ENCODE measurements at places on chromosomes 4 and X. TPM values are rescaled to one million over a fixed set of nuclear protein-coding genes. Genes with fewer than 3 reads are reported as not detected.

The SLC30A9 gene
- 59.5 TPM for total RNA-seq

The WDR45 gene
- 23.3 TPM for total RNA-seq

The NAA15 gene
- total RNA-seq: 35.1 TPM

The ITGB1BP2 gene
- total RNA-seq: 1.4 TPM

The PFKFB1 gene
- total RNA-seq: not detected

The LRAT gene
- total RNA-seq: not detected

The STK32B gene
- 16.8 TPM for total RNA-seq

The NOA1 gene
- total RNA-seq: 15.5 TPM

The MAMLD1 gene
- total RNA-seq: 0.67 TPM

The CCDC110 gene
- 0.73 TPM for total RNA-seq

The SPANXN4 gene
- total RNA-seq: not detected

The FRMD7 gene
- not detected for total RNA-seq

The CYLC1 gene
- total RNA-seq: not detected

DNA sequence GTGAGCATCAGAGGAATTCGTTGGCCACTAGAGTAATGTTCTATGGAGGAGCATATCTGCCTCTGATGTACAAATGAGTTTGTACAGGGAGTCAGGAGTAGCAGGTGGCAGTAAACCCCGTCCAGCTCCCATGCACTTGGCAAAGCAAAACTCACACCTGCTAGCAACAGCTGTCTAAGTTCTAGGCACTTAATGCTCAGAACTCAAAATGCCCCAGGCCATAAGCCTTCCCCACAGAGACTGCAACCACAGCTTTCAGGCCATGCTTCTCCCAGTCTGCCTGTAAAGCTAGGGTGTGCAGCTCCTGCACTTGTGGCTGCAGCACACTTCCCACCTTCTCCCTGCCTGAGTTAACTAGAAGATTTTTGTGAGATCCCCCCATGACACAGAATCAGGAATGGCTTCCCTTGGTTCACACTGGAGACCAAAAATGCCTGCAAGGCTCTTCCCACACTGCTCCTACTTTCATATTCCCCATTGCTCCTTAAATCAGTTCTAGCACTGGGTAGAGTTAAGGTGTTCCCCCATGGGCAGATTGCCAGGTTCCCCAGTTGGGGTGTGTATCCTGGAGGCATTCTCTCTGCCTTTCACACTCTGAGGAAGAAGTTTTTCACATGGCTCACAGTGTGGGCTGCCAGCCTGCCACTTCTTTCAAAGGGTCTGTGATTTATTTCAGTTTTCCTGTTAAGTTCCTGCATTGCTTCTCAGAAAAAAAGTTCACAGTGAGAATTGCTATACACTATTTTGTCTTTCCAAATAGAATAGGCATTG is 189.9 kb downstream of the STPG2 start:
- DNase-seq: no peak

GRCh38 chrX:50281253-50281652 is 76.7 kb downstream of the CCNB3 start:
- DNase-seq: no peak

GRCh38 chr4:25484243-25484721 is 107.2 kb downstream of the ANAPC4 start:
- DNase-seq: no peak

DNA sequence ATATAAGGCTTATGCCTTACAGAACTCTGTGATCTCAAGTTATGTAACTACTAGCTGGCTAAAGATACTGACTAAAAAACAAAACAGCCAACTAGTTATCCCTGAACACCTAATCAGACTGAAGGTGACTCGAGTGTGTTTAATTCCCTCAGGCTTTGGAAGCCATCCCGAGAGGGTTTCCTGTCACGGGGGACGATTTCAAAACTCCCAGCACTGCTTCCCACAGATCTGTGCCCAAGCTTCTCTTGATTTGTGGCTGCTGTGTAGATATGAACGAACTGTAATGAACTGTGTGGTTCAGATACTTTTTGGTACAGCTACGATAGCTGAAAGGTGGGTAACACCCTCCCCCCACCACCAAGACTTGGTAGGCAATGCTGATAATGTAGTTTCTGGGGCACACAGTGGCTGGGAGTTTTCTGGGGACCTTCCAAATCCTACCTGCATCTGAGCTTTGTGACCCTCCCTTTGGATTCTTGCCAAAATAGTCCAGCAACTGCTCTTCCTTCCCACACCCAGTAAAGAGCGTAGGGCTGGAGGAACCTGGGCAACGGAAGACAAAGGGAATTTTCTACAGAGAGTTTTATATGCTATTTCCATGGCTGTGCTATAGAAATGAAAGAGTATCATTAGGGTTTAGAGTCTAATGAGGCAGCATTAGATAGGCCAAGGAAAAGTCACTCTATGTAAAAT is 148.8 kb downstream of the MGST2 start:
- DNase-seq: no peak

GRCh38 chr4:110621328-110621812 is 1.5 kb downstream of the PITX2 start:
- no peak for DNase-seq

GRCh38 chr4:184280137-184280536 is 62.5 kb upstream of the ENPP6 start:
- DNase-seq: no peak

- no peak for DNase-seq
These were observed 82.1 kb upstream of the BANK1 start for GRCh38 chr4:101708293-101709039.

GRCh38 chr4:29081234-29081955 is 1638.8 kb upstream of the PCDH7 start:
- no peak for DNase-seq

- DNase-seq: no peak
These were observed 62.7 kb upstream of the HELT start for GRCh38 chr4:184955636-184956035.

DNA sequence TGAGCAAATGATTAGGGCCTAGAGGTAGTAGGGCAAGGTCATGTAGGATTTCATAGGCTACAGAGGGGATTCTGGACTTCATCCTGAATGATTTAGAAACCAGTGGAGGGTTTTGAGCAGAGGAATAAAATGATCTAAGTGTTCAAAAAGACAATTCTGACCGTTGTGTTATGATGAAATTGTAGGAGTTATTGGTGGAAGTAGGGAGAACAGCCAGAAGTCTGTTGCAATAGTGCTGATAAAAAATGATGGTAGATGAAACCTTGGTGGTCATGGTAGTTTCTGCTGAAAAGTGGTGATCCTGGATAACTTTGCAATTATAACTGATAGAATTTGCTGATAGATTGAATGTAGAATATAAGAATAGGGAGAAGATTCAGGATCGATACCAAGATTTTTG is 60.2 kb downstream of the MID1IP1 start:
- DNase-seq: no peak

DNA sequence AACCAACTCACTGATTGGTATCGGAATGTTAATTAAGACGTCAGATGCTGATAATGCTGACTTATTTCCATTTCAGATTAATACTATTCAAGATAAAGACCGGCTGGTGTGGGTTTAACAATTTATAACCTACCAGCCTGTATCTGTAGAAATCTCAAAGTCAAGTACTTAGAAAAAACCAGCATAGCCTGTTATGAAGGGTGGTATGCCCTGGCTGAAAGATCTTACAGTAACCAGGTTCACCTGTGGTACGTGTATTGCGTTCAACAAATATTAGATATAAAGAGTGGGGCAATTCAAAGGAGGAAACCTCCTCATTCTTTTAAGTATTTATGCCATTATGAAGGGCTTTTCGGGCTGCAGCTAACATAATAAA is 240.8 kb upstream of the ANXA3 start:
- DNase-seq: no peak

- no peak for DNase-seq
These were observed 14.2 kb upstream of the FGF16 start for GRCh38 chrX:77433001-77433400.

DNA sequence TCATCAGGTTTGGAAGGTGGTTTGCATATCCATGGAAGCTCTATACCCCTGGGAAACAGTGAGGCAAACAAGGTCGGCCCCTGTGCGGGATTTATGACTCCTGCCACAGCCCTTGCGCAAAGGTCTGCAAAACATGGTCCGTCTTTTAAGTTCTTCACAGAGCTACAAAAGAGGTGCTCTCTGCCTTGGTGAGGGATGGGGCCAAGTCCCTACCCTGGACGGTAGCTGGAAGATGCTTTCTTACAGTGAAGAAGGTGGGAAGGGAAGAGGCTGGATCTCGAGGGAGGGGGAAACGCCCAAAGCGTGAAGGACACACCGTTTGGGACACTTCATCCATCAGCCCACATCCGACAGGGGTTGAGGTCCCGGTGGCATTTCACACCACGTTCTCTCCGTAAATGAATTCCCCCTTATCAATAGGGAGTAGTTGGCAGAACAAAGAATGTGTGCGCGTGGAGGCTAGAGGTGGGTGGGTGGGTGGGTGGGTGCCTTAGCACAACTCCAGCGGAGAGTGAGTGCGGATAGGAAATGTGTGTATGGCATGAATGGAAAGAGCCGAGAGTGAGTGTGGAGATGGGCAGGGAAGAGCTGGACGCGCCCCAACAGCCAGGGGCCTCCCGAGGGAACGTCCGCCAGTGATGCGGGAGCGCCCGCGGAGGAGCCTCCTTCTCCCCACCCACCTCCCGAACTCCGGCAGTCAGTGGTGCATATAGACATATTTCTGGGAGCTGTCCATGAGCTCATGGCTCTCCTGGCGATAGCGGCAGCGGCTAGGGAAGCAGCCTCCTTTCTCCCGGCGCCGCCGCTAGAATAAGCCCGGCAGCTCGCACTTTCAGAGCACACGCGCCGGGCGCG is 68.3 kb downstream of the LARP7 start:
- peak; percentile 8 for DNase-seq

- DNase-seq: no peak
These were observed 12.1 kb upstream of the ANTXR2 start for GRCh38 chr4:80085081-80085480.

DNA sequence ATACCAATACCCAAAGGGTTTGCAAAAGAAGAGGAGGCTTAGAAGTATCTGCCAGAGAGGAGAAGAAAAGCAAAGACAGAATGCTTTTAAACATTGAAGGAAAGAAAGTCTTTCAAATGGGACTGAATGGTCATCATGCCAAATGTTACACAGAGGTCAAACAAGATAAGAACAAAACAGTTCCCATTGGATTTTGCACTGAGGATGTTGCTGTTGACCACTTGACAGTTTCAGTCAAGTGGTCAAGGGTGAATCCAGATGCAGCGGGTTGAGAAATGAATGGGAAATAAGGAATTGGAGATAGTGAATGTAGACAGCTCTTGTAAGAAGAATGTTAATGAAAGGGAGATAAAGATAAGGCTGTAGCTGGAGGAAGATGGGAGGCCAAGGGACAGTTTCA is 64.8 kb upstream of the FGG start:
- no peak for DNase-seq

- no peak for DNase-seq
These were observed 29.6 kb downstream of the PDGFC start for GRCh38 chr4:156941940-156942548.

Data from pulmonary artery endothelial cell (primary cell).